Caki2 (cell line): ENCODE measurements at places on chromosomes 7 and 10.

DNA sequence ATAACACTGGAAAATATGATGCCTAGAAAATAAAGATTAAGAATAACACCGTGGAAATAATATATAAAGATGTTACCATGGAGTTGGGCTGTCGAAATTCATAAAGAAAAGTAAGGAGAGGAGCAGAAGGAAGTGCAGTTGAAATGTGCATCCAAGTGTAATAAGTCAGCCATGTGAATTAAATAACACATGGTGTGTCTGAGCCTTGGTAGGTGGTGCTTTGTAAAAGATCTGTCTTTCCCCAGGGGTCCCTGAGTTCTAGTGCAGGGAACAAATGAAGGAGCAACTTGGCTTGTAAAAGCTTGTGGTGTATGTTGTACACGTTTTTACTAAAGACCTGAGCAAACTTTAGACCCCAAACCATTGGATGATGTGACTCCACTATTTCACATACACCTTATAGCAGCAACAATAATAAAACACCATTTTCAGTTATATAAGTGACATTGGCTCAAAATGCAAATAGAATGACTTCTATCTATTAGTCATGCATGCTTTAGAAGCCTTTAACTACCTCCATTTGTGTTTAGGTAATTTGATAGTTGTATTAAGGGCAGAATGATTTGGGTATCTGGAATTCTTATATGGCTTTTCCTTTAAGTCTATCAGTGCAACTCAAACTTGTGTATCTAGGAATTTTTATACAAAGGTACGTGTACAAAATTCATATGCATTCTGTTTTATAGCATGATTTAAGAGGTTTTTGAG lies 11.3 kb downstream of the STARD3NL start:
- no peak for DNase-seq

- no peak for DNase-seq
Measured at GRCh38 chr7:39910108-39910869, 39.8 kb upstream of the CDK13 start.

DNA sequence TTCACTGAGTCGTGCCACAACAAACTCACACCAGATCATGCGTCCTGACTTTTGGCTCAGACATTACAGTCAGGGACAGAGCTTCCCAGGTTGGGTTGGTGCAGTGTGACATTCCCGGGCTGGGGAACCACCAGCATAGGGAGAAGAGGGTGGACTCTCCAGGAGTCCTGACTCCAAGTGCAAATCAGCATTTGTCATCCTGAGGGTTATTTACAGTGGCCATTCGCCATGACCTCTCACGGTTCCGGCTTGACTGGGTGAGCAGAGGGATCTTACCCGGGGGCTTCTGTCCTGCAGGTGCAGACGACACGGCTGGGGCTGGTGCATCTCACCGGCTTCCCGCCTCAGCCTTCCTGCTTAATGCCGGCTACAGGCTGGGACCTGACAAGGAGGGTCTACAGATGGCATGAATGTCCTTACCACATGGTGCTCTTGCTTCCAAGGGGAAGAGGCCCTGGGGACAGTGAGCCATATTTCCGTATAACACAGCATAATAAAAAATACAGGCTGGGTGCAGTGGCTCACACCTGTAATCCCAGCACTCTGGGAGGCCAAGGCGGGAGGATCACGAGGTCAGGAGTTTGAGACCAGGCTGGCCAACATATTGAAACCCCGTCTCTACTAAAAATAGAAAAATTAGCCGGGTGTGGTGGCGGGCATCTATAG lies 12.5 kb upstream of the INTS1 start:
- DNase-seq, result peak; percentile 88

- DNase-seq, result no peak
Measured at GRCh38 chr7:131154380-131154779, 173.3 kb upstream of the MKLN1 start.

DNA sequence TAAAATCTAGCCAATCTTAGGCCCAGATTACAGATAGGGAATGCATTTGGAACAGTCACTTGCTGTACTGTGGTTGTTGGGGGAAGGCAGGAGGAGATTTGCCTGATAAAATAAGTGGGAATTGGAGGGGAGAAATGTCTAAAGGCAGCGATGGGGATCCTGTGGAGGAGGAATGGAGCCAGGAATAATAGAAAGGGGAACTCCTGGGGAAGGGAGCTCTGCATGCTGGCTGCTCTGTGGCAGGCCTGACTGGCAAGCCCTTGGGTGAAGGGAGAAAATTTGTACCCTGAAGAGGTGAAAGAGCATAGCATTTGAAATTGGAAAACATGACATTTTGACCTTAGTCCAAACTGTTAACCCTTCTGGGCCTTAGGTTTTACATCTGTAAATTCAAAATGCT lies 13.7 kb downstream of the MMP21 start:
- no peak for DNase-seq

DNA sequence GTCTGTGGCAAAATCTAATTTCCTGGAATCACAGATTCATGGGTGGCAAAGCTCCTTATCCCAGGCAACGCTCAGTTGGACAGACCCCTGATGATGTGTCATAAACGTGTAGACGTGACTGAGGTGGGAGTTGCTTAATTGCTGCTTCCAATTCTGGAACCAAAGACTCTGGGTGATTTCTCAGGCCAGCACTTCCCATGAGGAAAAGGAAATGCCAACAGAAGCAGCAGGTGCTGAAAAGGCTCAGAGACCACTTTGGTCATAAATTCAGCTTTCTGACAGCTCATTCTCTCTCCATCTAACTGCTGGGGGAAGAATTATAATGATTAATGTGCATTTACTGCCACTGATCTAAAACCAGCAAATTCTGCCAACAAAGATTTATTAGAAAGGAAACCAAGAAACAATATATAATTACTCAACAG lies 88.7 kb downstream of the OSBPL3 start:
- no peak for DNase-seq

DNA sequence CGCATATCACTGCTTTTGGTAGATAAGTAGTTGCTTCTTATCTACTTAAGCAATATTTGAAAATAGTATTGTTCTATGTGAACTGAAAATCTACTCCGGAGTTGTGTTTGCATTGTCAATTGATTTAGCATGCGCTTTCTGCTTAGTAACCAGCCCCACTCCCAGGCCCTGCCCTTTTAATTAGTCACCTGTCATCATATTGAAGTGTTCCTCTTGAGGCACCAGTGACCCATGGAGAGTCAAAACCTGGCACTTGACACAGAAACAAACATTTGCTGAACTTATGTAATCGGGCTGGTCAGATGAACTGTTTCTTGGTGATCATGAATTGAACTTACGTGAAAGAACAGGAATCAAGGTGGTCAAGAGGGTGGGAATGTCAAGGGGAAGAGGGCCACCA lies 27.8 kb upstream of the CDHR3 start:
- DNase-seq, result no peak

- DNase-seq, result no peak
Measured at GRCh38 chr10:64170791-64171190, 649.6 kb downstream of the REEP3 start.

DNA sequence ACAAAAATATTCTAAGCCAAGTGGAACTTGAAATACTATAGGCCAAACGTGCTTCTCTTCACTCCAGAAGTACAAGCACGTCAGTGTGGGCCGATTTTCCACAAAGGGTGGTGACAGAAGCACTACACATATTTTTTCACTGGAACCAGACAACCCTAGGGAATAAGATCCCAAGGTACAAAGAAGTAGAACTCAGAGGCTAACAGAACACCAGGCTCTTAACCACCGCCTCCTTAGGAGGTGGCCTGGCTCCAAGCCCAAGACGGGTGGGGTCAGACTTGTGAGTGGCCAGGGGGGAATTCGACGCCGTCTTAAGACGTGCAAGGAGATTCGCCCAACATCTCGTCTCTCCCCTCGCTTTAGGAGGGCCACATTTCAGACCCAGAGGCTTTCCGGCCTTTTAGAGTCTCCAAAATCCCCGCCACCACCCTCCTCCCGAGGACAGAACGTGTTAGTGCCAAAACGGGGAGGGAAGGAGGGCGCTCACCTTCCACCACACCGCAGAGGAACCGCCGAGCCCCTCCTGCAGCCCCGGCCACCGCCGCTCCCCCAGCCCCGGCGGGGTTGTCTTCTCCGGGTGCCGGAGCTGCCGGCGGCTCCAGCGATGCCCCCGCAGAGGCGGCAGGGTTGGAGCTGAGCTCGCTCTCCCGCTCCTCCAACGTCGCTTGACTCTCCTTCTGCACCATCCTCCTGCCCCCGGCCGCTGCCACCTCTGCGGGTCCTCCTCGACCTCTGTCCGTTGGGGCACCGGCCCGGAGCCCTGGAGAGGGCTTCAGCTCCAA lies 716 bp downstream of the OGA start:
- DNase-seq, result peak; percentile 76

- DNase-seq, result peak; percentile 14
Measured at GRCh38 chr10:123009105-123009820, 457 bp downstream of the ACADSB start.

DNA sequence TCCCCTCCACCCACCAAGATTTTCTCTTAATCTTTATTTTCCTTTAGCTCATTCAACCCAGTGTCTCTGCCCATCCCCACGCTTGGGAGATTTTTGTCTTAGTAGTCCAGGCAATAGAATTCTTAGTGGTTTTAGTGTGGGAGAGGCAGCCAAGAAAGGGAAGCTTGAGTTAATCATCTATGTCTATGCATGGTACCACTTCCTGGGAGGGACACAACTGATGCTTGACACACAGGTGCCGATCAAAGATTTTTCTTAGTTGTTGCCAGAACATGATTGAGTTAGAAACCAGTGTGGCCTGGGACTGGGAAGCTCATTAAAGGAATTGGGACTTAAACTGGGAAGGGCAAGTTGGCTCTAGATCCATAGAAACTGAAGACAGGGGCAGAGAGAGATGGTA lies 3.1 kb downstream of the STRA8 start:
- DNase-seq, result peak; percentile 32

DNA sequence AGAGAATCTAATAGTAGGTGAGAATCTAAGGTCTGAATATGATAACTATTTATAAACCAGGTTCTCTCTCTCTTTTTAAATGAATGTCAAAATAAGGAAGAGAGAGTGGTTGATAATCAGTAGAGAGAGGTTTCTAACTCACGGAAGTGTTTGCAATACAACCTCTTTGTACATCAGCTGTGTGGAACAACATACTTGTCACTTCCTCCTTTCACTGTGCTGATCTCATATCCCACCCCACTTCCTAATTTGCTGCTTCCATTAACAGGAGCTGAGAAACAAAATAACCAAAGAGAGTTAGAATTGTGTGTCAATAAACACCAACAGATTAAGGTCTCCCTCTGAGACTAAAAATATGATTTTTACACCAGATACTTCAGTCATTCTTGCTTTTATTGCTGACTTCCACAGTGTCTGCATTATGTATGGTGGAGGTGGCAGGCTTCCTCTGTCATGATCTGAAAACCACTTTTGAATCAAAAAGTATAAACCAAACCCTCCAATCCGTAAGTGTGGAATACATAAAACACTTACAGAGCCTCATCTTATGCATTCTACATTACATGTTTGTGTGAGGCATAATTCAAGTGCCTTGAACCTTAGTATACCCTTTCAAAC lies 25.0 kb downstream of the CACUL1 start:
- no peak for DNase-seq

- DNase-seq, result no peak
Measured at GRCh38 chr10:8992009-8992408, 937.5 kb downstream of the GATA3 start.

DNA sequence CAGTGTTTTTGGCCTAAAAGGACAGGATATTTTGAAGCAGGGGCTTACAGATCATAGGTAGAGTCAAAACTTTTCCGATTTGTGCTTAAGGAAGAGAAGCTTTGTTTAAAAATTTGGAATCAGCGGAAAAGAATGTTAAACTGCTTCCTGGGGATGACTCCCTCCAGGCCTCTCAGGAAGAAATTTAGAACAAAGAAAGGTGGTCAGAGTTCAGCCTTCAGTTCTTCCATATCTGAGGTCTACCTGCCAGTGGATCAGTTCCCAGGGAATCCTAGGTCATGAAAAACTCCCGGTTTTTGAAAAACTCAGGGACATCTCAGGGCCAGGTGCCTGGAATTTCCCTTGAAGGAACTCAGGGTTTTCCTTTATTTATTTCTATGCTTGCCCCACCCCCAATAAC lies 100.3 kb downstream of the MCU start:
- no peak for DNase-seq

GRCh38 chr10:50515420-50515819 lies 108.3 kb downstream of the SGMS1 start:
- DNase-seq, result no peak

GRCh38 chr7:32532086-32532485 lies 36.8 kb downstream of the AVL9 start:
- no peak for DNase-seq

DNA sequence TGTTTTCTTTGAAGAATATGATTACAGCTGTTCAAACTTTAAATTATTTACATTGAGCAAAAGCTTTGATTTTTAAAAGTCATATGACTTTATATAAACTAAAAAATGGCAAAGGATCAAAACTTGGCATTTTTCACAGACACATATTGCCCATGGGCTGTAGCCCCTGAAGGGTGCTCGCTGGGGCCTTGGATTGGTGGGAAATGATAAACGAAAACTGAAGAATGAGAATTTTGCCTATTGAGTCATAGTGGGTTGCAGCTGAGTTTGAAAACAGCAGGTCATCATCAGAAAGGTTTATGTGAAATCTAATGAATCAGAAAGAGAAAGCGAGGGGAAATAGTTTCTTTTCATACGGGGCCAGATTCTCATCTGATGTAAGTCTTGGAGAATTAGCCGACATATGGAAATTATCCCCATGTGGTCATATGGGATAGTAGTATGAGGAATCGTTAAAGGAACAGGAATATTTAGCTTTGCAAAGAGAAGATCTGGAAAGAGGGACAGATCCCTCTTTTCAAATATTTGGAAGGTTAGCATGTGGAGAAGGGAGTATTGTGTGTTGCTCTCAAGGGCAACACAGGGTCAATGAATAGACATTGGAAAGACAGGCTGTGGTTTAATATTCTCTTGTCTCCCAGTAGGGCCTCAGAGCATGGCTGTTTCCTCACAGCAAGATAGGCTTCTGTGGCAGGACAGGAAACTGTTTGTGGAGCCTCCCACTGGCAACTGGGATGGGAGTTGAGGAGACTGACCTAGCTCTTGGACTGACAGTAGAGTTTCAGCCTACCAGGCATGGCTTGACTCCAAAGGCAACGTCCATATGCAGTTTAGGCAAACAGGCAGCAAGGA lies 119.0 kb downstream of the FZD1 start:
- DNase-seq, result no peak

GRCh38 chr7:25541094-25541821 lies 313.0 kb upstream of the NPVF start:
- DNase-seq, result no peak

DNA sequence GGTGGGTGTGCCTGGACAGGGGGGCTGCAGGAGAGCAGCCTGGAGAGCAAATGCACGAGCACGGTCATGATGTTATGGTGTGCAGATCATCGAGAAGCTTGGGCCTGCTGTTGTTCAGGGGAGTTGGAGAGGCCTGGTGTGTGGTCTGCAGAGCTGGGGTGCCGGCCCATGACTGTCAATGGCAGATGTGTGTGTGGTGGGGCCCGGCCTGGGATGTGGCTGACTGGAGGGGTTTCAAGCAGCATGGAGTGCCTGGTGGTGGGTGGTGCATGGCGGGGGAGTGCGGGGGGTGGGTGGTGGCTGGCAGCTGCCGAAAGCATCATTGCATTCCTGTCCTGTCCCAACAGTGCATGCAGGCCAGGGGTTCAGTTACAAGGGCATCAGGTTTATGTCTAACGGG lies 122.6 kb downstream of the DOCK1 start:
- no peak for DNase-seq

GRCh38 chr10:21083861-21084260 lies 186.8 kb upstream of the NEBL start:
- DNase-seq, result peak; percentile 89

GRCh38 chr10:102419269-102420180 lies 940 bp upstream of the PSD start:
- peak; percentile 52 for DNase-seq

- DNase-seq, result no peak
Measured at GRCh38 chr7:1024331-1024841, 20.0 kb upstream of the GPR146 start.
